ENCODE measurements at places on chromosomes 3 and 15.

DNA sequence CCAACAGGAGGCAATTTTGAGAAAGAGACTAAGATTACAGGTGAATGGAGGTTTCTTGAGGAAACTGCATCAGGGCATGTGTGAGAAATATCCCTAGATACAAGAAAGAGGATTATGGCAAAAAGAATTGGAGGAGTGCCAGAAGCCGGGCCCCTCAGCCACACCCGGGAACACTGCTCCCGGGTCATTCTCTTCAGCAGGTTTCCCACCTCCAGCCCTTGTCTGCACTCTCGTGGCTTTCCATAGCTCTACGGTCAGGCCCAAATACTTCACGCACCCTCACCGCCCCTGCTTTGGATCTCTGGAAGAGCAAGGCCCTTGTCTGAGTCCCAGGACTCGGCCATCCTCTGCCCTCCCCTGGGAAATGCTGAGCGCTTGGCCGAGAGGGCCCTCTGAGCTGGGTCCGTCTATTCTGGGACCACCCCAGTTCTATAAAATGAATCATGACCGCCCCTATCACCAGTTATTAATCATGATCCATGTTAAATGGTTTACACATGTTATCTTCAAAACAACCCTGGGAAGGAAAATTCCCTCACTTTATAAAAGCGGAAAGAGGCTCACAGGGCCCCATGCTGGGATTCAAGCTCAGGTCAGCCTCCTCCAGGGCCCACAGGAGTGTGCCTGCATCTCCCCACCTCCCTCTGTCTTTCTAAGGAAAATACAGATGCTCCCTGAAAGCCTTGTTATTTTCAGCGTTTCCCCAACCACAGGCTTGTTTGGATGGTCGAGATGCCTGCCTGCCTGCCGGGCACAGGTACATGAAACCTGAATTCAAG lies 38.8 kb upstream of the SPTBN5 start:
- DNase-seq: no peak

DNA sequence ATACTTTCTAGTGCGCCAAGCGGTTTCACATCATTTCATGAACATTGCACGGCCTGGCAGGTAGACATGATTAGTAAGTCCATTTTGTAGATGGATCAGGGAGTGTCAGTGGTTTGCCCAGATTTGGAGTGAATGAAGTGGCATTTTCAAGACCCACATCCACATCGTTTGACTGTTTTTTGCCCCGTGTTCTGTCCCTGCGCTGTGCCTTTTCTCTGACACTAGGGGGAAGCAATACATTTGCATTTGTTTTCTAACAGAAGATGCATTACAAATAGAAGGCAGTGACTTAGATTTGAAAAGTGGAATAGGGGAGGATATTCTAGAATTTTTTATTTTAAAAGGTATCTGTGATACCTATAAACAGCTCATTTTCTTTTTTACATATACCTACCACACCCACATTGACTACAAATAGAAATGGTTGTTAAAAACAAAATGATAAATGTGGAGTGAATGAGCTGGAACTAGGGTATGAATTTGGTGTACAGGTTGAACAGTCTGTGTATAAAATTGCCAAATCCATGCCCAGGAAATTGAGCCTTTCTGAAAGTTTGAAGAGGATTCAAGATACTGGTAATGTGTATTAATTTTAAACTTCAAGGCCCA lies 98.0 kb downstream of the USP13 start:
- no peak for DNase-seq

DNA sequence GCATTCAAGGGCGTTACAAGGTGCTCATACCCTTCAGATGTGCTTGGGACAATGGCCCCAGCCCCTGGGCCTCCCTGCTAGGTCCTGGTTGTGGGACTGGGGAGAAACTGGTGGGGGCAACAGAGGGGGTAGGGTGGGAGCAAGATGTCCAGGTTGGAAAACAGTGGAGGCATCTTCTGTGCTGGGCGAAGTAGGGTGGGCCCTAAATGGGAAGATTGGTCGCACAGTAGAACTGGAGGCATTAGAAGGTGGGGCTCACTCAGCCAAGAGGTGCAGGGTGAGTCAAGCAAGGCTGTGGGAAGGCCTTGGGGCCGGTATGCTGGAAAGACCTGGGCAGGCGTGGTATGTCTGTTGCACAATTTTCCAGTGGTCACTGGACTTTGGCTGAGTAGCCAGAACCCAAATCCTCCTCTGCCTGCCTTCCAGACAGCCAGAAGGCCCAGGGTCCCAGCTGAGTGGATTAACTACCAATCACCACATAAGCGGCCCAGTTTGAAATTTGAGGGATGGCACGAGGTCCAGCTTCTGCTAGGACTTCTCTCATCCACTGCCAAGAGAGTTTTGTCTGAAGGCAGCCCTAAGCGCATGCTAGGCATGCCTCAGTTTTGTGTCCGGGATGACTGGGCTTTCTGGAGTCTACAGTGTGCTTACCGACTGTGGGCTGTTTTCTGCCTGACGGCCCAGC lies 74.5 kb downstream of the LSM3 start:
- no peak for DNase-seq

GRCh38 chr15:90893175-90894090 lies 9.1 kb downstream of the FES start:
- no peak for DNase-seq

GRCh38 chr3:125150525-125151441 lies 61.8 kb downstream of the SLC12A8 start:
- DNase-seq: peak; percentile 23

DNA sequence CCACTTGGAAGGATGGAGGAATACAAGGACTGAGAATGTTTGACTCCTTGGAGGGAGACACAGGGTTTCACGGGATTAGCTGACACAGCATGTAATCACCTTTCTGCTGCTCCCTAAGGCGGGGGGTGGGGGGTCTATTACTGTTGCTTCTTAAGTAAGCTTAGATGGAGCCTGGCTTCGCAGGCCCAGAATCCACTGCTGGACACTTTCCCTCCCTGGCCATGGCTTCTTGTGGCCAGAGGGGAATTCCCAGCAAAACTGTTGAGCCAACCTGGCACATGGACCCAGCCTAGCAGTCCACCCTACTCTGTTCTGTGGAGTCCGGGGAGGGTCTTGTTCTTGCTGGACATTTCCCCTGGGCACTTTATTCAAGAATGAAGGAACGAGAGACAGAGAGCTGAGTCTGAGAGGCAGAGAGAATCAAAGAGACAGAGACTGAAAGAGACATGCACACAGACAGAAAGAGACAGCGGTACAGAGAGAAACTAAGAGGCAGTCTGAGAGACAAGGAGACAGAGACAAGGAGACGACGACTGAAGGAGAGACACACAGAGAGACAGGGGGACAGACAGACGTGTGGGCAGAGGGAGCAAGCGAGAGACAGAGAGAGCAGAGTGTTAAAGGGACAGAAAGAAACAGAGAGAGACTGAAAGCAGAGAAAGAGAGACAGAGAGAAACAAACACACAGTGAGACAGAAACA lies 55.6 kb upstream of the DLG1 start:
- DNase-seq: no peak

DNA sequence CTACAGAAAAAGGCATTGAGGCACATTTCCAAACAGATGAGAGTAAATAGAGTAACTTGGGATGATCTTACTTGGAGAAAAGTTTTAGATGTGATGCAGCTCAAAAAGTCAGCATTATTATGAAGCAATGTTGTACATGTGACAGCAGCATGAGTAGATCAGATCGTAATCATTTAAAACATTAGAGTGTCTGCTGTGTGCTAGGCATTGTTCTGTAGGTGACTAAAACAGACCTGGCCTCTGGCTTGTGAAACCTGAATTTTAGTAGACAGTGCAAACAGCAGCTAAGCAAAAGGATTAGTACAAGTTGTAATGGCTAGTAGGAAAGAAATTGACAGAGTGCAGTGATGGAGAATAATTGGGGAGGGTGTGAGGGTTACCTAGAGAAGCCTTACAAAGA lies 15.1 kb downstream of the UBE2E1 start:
- DNase-seq: no peak

GRCh38 chr3:112604536-112604935 lies 36.4 kb downstream of the CCDC80 start:
- DNase-seq: no peak

DNA sequence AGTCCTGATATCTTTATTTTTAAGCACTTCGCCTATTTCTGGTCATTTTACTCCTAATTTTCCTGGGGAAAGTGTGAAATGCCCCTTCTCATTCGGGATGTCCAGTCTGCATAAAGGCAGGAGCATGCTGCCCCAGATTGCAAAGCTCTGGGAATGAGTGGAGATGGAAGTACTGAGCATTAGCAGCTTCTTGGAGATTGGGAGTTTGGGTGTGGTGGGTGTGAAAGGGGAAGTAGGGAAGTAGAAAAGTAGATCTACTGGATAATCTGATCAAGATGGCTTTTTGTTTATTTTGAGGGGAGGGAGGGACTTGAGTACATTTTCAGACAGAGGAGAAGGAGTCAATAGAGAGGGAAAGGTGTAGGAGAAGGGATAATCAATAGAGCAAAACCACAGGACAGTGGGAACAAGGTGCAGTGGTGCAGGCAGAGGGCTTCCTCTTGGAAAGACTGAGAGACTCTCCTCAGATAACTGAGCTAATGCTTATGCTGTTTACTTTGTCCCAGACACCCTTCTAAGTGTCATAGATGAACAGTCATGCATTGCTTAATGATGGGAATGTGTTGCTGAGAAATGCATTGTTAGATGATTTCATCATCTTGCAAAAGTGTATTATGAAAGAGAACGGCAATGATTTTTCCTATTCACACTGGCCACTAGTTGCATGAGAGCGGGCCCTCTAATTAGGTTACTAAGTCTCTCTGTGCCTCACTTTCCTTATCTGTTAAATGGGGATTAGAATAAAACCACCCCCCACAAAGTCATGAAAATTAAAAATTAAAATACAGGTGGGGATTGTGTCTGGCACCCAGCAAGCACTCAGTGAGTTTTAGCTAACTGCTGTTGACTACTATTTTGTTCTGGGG lies 45.5 kb downstream of the PHLDB2 start:
- no peak for DNase-seq

- no peak for DNase-seq
These were observed 30.2 kb upstream of the VPS8 start for GRCh38 chr3:184781801-184782200.

- DNase-seq: no peak
These were observed 558.5 kb upstream of the CFAP20DC start for GRCh38 chr3:59608356-59608755.

GRCh38 chr3:28575746-28576613 lies 227.4 kb upstream of the AZI2 start:
- no peak for DNase-seq

Data from stimulated activated CD4-positive, alpha-beta T cell treated with anti-CD3 and anti-CD28 coated beads, TNF-alpha, amount 100 ng/mL, for 4 hours (primary cell).